ENCODE measurements at places on chromosomes 13 and 19.
A peak's percentile ranks its signal among the peaks of the same experiment; 100 is the strongest.

- DNase-seq = no peak
These were observed 22.5 kb downstream of the OR10H4 start for GRCh38 chr19:15971224-15971780.

- peak; percentile 69 for DNase-seq
These were observed 5.6 kb downstream of the BCL3 start for GRCh38 chr19:44753932-44754749.

DNA sequence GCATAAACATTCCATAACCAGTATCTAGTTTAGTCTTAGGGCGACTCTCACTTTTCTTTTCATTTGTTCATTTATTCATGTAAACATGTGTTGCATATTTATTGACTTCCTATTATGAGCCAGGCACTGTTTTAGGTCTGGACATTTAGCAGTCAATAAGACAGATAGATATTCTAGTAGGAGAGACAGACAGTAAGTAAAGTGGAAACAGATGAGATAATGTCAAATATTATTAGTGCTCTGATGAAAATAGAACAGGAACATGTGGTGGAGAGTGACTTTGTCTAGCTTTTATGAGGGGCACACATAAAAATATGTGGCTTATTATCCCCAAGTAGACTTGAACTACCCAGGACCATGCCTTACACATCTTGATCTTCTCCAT, 193.0 kb downstream of the NDFIP2 start:
- DNase-seq = no peak

GRCh38 chr13:37870489-37870845, 895 bp upstream of the TRPC4 start:
- DNase-seq = no peak

DNA sequence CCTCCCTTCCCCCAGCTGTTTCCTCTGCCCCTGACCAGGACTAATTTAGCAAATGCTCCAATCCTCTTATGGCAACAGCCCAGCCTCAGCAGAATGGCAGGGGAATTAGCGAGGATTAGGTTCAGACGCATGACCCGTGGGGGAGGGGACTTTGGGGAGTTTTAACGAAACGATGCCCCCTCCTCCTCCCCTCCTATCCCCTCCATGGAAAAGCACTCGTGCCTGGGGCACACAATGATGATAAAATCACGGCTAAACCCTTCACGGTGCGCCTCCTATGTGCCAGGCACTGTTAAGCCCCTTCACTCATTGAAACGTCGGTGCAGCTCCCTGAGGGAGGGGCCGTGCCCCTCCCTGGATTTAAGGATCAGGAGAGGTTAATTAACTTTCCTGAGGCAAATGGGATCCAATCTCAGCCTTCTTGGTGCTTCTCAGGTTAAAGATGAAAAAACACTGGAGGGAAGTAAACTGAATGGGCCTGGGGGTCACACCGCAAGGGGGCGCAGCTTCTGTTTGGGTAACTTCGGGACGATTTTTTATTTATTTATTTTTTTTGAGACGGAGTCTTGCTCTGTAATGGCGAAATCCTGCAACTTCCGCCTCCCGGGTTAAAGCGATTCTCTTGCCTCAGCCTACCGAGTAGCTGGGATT, 10.1 kb upstream of the TPRX2 start:
- no peak for DNase-seq

DNA sequence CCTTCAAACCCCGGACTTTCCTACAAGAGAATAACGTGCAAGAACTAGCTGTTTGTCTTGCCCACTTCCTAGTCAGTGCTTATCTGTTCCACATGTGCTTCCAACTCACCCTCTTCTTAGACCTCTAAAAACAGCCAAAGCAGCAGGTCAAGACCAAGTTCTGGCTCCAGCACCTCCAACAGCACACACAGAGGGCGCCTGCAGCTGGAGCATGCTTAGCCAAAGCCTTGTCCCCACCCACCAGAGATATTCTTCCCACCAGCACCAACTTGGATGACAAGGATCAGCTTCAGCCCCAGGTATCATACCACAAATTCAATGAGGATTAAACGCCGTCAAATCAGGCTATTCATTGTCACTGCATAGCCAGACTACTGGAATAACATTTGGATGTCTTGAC, 17.9 kb downstream of the RCBTB1 start:
- no peak for DNase-seq

- DNase-seq = peak; percentile 94
These were observed 8.2 kb upstream of the CIRBP start for GRCh38 chr19:1260749-1261537.

- no peak for DNase-seq
These were observed 6.8 kb downstream of the FUT6 start for GRCh38 chr19:5832527-5833216.

DNA sequence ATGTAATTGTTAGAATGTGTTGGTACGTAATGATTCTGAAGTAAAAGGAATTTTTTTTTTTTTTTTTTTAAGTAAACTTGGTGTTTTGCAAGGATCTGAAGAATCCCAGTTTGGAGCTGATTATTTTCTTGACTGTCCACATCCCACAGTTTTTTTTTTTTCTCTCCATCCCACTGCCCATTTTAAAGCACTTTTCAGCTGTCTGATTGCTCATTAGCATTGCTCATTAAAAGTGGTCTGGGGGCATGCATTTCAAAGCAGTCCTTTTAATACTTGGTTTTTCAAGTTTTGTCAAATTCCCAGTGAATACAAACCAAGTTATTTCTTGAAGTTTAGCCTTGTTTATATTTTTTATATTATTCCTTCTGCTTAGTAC, 44.1 kb downstream of the SLAIN1 start:
- no peak for DNase-seq

- DNase-seq = no peak
These were observed 10.4 kb upstream of the ENOX1 start for GRCh38 chr13:43797159-43797558.

DNA sequence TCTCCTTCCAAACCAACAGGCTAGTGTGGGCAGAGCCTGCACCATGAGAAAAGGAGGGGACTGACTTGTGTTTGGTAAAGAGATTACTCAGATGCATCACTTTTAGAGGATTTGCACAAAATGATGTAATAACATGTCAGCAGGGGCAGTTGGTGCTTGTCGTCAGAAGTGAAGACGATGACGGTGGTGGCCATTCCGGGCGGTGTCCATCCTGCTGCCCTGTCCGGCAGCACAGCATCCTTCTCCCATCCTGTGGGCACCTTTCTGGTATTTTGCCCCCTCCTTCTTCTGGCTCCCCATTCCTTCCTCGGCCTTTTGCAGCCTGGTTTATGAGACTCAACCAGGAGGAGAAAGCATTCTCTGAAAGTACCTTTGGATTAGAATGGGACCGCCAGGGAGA, 160.1 kb downstream of the TEX29 start:
- DNase-seq = no peak

- DNase-seq = peak; percentile 50
These were observed 1.2 kb downstream of the NUDT15 start for GRCh38 chr13:48038761-48039160.

DNA sequence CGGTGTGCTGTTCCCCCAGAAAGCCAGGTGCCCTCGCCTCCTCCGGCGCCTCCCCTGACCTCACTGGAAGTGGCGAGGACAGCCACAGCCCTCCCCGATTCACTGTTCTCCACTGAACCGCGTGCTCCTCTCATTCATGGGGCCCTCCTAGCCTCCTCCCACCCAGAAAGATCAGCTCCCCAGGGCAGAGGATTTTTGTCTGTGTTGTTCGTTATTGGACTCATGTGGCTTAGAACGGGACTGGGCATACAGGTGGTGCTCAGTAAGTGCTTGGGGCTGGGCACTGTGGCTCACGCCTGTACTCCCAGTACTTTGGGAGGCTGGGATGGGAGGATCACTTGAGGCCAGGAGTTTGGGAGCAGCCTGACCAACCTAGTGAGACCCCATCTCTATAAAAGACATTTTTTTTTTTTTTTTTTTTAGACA, 3.8 kb downstream of the PRTN3 start:
- no peak for DNase-seq

DNA sequence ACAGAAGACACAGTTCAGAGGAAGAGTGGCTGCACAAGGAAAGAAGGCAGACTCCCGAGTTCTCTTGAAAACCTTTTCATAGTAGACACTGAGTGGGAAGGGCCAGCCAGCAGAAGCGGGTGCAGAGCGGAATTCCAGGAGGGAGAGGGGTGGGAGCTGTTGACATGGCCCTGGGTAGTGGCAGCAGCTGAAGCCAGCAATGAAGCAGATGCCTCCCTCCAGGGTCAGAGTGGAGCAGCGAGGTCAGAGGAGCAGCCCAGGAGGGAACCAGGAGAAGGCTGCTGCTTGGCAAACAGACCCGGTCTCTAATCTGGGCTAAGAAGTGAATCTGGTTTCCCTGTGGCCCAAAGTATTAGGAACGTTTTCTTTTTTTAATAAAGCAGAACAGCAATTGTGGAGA, 73.9 kb upstream of the SPATA13 start:
- no peak for DNase-seq

DNA sequence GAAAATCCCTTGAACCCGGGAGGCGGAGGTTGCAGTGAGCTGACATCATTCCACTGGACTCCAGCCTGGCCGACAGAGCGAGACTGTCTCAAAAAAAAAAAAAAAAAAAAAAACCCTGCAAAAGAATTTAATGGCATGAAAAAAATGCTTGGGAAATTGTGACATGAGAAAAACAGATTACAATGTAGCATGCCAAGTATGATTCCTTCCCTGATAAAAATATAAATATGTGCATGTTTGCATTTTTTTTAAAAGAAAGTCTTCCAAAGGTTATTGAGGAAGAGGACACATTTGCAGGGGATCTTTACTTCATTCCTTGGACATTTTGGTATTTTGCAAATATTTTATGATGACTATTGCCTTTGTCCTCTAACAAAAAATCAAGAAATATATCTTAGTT, 14.5 kb upstream of the ZBTB32 start:
- DNase-seq = no peak

DNA sequence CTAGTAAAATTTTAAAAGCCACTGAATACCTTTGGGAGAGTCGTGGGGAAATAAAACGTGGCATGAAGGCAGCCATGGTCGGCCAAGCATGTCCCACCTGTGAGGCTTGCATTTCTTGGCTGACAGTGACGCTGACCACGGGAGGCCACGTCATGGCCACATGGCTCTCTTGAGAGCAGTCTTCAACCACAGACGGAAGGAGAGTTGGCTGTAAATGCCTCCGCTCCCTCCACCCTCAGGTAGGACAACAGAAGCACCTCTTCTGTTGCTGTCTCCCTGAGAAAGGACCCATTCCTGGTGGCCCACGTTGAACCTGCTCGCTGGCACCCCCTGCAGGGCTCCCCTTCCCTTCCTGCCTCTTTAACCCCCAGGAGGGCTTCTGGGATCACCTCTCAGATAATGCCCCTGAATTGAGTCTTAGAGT, 10.6 kb upstream of the LRRC25 start:
- peak; percentile 64 for DNase-seq

- DNase-seq = no peak
These were observed 4.0 kb downstream of the ERF start for GRCh38 chr19:42250666-42251531.

- DNase-seq = no peak
These were observed 24.0 kb upstream of the EIF3G start for GRCh38 chr19:10143681-10144080.

GRCh38 chr19:16222806-16223205, 25.1 kb downstream of the AP1M1 start:
- no peak for DNase-seq

DNA sequence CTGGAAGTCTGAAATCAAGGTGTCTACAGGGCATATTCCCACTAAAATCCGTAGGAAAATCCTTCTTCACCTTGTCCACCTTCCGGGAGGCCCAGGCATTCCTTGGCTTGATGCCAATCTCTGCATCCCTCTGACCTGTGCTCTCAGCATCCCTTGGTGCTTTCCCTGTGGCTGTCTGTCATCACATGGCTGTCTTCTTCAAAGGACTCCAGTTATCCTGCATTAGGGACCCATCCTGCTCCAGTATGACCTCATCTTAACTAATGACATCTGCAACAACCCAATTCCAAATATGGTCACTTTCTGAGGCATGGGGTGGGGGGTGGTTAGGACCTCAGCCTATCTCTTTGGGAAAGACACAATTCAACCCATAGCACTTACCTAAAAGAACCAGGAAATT, 423.8 kb downstream of the IRS2 start:
- DNase-seq = no peak

DNA sequence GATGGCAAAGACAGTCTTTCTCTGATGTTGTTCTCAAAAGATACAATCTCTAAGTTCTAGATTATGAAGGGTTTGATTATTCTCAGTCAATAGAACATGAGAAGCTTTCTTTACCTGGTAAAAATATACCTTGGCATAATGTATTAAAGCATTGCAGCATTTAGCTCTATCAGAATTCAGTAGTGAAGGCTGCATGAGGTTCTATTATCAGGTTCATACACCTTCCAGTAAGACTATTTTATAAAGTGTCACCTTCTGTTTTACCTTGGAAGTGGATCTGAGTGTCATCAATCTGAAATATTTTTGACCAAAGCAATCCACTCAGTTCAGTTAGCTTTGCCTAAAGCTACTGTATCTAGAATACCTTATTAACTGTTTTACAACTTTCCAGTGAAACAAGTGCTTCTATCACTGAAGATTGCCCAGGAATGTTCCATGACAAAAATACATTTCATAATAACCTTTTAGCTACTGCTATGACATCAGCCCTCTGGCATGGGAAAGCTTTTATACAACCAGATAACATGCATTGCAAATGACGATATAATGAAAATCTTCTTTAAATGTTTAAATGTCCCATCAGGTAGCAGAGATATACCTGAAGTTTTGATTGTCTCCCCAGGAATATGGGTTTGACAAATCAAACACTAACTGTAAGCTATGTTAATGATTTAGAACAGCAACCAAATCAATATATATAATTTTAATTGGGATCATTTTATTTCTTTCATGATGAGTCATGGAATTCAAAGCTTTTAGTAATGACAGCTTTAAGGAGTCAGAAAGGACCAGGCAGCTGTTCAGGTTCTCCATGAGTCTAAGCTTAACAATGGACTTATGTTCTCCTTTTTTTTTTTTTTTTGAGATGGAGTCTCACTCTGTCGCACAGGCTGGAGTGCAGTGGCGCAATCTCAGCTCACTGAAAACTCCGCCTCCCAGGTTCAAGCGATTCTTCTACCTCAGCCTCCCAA, 72.2 kb downstream of the UFM1 start:
- no peak for DNase-seq

DNA sequence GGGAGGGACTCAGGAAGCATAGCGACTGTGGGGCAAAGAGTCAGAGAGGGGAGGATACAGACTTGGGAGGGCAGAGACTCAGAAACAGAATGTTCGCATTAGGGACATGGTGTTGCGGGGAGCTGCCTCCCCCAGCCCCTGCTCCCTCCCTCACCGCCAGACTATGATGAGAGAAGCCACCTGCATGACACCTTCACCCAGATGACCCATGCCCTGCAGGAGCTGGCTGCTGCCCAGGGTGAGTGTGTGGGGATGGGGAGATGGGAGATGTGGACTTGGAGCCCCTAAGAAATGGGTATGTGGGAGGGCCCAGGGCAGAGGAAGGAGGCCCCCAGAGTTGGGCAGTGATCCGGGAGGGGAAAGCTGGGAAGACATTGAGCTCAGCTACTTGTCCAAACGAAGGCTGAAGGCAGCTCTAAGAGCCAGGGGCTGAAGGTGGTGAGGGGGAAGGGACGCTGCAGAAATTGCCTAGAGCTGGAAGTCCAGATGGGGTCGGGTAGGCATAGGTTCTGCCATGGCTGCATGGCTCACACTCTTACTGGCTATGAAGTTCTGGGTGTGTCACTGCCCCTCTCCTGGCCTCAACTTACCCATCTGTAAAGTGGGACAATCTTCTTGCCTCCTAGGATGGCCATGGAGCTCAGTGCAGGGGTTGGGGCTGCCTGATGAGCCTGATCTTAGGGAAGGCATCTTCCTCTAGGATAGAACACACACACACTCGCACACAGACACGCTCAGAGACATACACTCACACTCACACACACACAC, 1.4 kb downstream of the SPACA6 start:
- DNase-seq = no peak

GRCh38 chr19:46745521-46746280, at the start of gene FKRP:
TSS of gene FKRP (plus strand) at chr19:46746057. CDS start at chr19:46755451, 9,394 bp downstream.
- DNase-seq = peak; percentile 66
